ENCODE measurements at places on chromosomes 3 and 15.

GRCh38 chr3:170327040-170327808 is 30.3 kb upstream of the SKIL start:
- DNase-seq = no peak

DNA sequence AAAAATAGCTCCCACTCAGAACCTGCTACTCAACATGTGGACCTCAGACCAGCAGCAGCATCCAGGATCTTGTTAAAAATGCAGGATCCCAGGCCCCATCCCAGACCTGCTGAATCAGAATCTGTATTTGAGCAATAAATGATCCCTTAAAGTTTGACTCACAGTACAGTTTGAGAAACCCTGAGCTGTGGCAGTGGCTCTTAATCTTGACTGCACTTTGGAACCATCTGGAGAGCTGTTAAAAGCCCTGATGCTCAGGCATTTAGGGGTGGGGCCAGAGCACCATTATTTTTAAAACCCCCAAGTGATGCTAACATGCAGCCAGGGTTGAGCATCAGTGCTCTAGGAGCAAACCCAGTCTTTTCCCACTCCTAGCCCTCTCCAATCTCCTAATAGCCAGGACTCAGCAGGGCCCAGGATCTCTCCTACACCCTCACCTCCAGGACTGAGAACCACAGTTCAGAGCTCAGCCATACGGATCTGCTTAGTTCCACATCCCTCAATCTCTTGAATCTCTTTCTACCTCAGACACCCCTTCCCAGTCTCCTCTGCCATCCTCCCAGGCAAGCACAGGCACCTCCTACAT is 10.2 kb downstream of the RFTN1 start:
- no peak for DNase-seq

- no peak for DNase-seq
Observed at GRCh38 chr15:95106801-95107200, 875.4 kb downstream of the MCTP2 start.

DNA sequence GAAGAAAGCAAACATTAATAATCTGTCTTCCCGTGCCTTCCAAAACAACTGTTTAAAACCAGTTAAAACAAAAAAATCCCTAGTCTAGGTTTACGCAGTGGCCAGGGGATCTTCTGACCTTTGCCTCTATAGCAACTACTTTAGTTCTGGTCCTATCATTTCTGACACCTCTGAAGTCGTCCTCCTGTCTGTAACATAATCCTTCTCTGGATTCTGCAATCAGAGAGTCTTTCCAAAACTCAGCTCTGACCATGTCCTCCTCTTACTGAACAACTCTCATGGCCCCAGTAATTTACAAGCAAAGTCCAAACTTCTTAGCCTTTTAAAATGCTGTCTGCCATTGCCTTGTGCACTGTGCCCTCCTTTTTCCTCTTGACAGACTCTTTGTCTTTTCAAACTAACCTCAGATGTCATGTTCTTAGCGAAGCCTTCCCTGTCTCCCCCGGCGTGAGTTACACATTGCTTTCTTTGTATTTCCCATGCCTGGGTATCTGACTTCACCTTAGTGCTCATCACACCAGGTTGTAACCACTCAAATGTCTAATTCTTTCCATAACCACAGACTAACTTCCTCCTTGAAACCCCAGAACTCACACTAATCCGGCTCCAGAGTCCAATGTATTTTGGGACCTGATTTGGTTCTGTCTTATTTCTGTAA is 105.2 kb upstream of the BNIP2 start:
- DNase-seq = no peak

DNA sequence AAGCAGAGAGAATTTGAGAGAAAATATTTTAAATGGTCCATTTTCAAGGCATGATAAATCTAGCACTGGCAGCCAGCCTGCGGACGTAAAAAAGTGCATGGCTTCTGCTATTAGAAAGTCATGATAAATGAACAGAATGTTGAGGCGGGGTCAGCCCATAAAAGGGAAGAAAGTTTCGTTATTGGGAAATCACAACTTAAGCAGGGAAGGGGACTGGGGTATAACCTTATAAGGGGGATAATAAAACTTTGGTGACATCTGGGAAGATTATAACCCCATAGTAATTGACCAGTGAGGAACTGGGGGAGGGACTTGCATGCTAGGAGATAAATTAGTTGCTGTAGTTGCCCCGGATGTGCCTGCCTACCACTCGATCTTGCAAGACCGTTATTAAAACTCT is 88.4 kb upstream of the PLSCR4 start:
- DNase-seq = no peak

DNA sequence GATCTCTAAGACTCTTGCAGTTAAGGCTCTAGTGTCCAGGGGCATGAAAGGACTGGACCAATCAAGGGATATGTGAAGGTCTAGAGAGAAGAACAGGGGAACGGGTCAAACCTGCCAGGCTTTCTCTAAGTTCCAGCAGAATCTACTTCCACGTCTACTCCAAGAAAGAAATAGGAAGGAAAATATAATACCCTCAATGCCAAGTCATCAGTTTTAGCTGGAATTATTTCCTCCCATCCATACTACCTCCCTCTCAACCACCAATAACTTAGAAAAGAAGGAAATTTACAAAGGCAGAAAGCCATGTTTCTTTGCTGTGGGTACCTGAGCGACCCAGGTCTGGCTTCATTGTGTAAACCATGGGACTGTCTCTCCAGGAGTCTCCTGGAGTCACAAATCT is 7.8 kb downstream of the SHC4 start:
- no peak for DNase-seq
